SJSA1 (cell line): ENCODE measurements at places on chromosomes 1 and 21. TPM values are rescaled to one million over a fixed set of nuclear protein-coding genes. Genes with fewer than 3 reads are reported as not detected.

DNA sequence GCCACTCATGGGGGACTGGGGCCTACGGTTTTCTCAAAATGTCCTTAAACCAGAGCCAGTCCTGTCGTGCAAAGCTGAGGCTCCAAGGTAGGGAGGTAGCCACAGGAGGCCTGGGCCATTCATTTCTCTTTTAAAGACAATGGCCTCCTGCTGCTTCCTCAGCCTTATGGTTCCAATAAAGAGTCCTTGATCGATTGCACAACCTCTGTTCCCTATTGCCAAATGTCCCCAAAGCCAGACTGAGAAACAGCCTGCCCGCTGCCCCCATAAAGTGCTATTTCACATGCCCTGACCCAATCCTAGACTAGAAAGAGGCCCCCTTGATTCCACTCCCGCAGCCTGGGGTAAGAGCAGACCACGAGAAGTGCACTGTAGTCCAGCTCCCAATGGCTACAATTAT is 166.7 kb downstream of the CLIC6 start:
- H3K27me3 ChIP-seq: no peaks in the 10 kb centered on the region
- peak overlapping the region; percentile 58 for H3K27ac ChIP-seq

DNA sequence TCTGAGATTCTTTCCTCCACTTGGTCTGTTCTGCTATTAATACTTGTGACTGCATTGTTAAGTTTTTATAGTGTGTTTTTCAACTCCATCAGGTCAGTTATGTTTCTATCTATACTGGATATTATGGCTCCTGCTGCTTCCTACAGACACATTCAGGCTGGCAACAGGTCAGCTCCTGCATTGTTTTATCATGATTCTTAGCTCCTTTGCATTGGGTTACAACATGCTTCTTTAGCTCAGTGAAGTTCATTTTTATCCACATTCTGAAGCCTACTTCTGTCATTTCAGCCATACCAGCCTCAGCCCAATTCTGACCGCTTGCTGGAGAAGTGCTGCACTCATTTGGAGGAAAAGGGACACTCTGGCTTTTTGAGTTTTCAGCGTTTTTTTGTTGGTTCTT is 37.3 kb upstream of the F3 start:
- peaks cover 37% of the 10 kb centered on the region for H3K4me1 ChIP-seq
- DNase-seq: no peak
- H3K36me3 ChIP-seq: 0 out of 2 replicates have a peak, but pooled peaks cover 3% of the 10 kb centered on the region
- no peaks in the 10 kb centered on the region for H3K27me3 ChIP-seq

DNA sequence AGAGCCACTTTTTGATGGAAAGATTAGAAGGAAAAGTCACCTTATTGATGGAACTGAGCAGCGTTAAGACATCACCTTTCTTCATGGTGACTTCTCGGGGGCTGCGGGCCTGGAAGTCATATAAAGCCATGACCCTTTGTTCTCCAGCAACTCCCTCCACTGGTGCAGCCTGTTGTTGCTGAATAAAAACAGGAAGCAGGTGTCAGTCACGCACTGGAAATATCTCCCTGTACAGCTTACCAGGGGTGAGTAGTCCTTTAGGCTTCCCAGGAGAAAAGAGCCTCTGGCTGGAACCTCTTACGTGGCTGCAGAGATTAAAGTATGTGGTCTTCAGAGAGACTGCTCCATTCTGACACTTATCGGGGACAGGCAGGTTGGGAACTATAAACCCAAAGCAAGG is 31.9 kb downstream of the SPTA1 start:
- H3K4me1 ChIP-seq: no peaks in the 10 kb centered on the region
- H3K27ac ChIP-seq: no peak overlapping the region

Gene IFI44L
- total RNA-seq: 0.56 and 1.2 TPM in 2 replicates

Gene FASLG
- not detected in 2 replicates for total RNA-seq

Gene SLC9C2
- not detected in 2 replicates for total RNA-seq
